ENCODE measurements at places on chromosomes 2 and 18.

DNA sequence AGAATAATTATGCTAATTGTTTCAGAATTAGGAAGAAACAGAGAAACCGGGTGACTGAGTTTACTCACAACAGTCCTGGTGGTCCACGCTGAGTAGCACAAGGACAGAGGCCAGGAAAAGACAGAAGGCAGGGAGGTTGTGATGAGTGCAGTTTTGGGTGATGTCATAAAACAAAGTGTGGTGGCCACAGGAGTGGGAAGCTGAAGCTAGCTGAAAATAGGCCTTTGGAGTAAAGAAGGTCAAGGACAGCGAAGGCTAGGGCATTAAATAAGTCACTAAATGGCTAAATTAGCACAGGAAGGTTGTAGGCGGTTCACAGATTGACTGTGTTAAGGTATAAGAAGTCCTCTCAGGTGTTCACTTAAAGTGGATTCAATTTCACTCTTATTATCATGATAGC, 120.9 kb upstream of the TTN start:
- no peak overlapping the region for H3K27ac ChIP-seq
- H3K36me3 ChIP-seq: no peaks in the 10 kb centered on the region
- H3K27me3 ChIP-seq: no peaks in the 10 kb centered on the region
- no peak overlapping the region for H3K4me3 ChIP-seq
- H3K4me1 ChIP-seq: no peaks in the 10 kb centered on the region
- DNase-seq: no peak

GRCh38 chr18:468955-469790, 31.3 kb downstream of the COLEC12 start:
- no peaks in the 10 kb centered on the region for H3K36me3 ChIP-seq
- no peak for DNase-seq
- H3K4me3 ChIP-seq: no peak overlapping the region
- H3K27me3 ChIP-seq: no peaks in the 10 kb centered on the region

GRCh38 chr2:198062826-198063225, 258.4 kb downstream of the PLCL1 start:
- no peaks in the 10 kb centered on the region for H3K36me3 ChIP-seq
- no peak overlapping the region for H3K27ac ChIP-seq
- H3K27me3 ChIP-seq: no peaks in the 10 kb centered on the region
- DNase-seq: no peak

DNA sequence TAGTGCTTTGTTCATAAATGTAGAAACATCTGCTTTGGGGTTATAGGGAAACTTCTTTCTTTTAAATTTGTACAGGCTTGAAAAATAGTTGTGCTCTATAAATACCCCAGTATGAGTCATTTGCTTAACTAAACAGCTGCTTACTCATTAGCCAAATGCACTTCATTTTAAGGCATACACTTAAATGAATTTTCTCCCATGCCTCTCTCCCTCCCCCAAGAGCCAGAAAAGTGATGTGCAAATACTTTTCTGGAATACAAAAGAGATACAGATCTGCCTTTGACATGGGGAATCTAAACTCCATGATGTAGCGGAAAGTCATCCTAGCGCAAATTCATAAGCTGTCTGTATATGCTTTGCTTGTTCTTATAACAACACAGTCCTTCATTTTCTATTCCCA, 469.4 kb downstream of the DLGAP1 start:
- H3K4me1 ChIP-seq: no peaks in the 10 kb centered on the region
- H3K36me3 ChIP-seq: no peaks in the 10 kb centered on the region
- no peaks in the 10 kb centered on the region for H3K27me3 ChIP-seq
- H3K4me3 ChIP-seq: no peak overlapping the region

DNA sequence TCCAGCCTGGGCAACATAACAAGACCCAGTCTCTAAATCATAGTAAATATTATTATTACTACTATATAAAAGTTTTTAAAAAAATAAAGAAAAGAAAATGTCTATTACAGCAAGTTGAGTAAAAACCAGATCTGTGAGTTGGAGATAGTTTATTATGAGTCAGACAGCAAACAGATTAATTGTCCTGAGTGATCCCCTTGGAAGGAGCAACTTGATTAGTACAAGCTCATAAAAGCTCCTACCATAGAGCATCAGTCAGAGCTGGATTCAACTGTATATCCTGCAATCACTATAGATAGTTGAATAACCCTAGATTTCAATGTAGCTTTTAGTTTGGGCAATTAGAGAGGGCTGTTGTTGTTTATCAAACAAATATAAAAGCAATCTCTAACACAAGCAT, 84.1 kb downstream of the TRABD2A start:
- no peak overlapping the region for H3K27ac ChIP-seq
- H3K36me3 ChIP-seq: no peaks in the 10 kb centered on the region
- DNase-seq: no peak
- no peaks in the 10 kb centered on the region for H3K27me3 ChIP-seq
- H3K4me1 ChIP-seq: no peaks in the 10 kb centered on the region

GRCh38 chr2:168698969-168699368, 103.5 kb upstream of the NOSTRIN start:
- H3K4me1 ChIP-seq: no peaks in the 10 kb centered on the region
- H3K27ac ChIP-seq: no peak overlapping the region
- no peak overlapping the region for H3K4me3 ChIP-seq
- H3K36me3 ChIP-seq: no peaks in the 10 kb centered on the region
- no peaks in the 10 kb centered on the region for H3K27me3 ChIP-seq

GRCh38 chr2:101064868-101065549, 62.9 kb downstream of the RPL31 start:
- DNase-seq: no peak
- H3K36me3 ChIP-seq: no peaks in the 10 kb centered on the region
- no peaks in the 10 kb centered on the region for H3K27me3 ChIP-seq
- H3K27ac ChIP-seq: peak overlapping the region; percentile 43
- H3K4me1 ChIP-seq: no peaks in the 10 kb centered on the region

- no peaks in the 10 kb centered on the region for H3K36me3 ChIP-seq
- no peaks in the 10 kb centered on the region for H3K27me3 ChIP-seq
- no peak overlapping the region for H3K27ac ChIP-seq
- H3K4me3 ChIP-seq: no peak overlapping the region
- no peaks in the 10 kb centered on the region for H3K4me1 ChIP-seq
- no peak for DNase-seq
Measured at GRCh38 chr18:35164133-35164532, 76.7 kb upstream of the ZNF397 start.

DNA sequence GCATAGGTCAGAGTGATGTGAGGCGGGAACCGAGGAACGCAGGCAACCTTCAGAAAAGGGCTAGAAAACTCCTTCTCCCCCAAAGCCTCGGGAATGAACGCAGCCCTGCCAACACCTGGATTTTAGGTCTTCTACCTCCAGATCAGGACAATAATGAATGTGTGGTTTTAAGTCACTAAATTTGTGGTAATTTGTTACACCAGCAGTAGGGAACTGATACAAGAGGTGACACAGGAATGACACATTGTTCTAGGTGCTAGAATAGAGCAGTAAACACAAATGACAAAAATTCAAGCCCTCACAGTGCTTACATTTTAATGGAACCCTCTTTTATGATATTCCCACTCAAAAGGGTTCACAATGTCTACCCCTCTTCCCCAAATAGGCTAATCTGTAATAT, 39.2 kb upstream of the EML4 start:
- H3K4me1 ChIP-seq: no peaks in the 10 kb centered on the region
- H3K36me3 ChIP-seq: no peaks in the 10 kb centered on the region
- no peak overlapping the region for H3K27ac ChIP-seq

GRCh38 chr2:12212841-12213597, 466.6 kb downstream of the LPIN1 start:
- H3K27me3 ChIP-seq: no peaks in the 10 kb centered on the region
- H3K27ac ChIP-seq: no peak overlapping the region
- no peak for DNase-seq

GRCh38 chr2:55511508-55512124, 7.9 kb upstream of the CFAP36 start:
- H3K27ac ChIP-seq: no peak overlapping the region
- H3K4me1 ChIP-seq: no peaks in the 10 kb centered on the region
- no peak for DNase-seq
- H3K4me3 ChIP-seq: no peak overlapping the region
- H3K27me3 ChIP-seq: no peaks in the 10 kb centered on the region
- H3K36me3 ChIP-seq: no peaks in the 10 kb centered on the region

GRCh38 chr2:182910965-182911364, 44.5 kb upstream of the FRZB start:
- H3K36me3 ChIP-seq: no peaks in the 10 kb centered on the region
- H3K4me3 ChIP-seq: no peak overlapping the region
- no peak for DNase-seq
- H3K4me1 ChIP-seq: no peaks in the 10 kb centered on the region
- H3K27ac ChIP-seq: no peak overlapping the region

- no peak overlapping the region for H3K27ac ChIP-seq
- no peak for DNase-seq
- H3K4me1 ChIP-seq: no peaks in the 10 kb centered on the region
- no peaks in the 10 kb centered on the region for H3K36me3 ChIP-seq
- no peaks in the 10 kb centered on the region for H3K27me3 ChIP-seq
Measured at GRCh38 chr18:7470101-7470500, 97.0 kb upstream of the PTPRM start.

Measured in uterus (tissue), 4 donors.